ENCODE measurements at places on chromosomes 12 and 14.

- no peak for DNase-seq
Observed at GRCh38 chr12:105927564-105927963, 211.2 kb downstream of the NUAK1 start.

DNA sequence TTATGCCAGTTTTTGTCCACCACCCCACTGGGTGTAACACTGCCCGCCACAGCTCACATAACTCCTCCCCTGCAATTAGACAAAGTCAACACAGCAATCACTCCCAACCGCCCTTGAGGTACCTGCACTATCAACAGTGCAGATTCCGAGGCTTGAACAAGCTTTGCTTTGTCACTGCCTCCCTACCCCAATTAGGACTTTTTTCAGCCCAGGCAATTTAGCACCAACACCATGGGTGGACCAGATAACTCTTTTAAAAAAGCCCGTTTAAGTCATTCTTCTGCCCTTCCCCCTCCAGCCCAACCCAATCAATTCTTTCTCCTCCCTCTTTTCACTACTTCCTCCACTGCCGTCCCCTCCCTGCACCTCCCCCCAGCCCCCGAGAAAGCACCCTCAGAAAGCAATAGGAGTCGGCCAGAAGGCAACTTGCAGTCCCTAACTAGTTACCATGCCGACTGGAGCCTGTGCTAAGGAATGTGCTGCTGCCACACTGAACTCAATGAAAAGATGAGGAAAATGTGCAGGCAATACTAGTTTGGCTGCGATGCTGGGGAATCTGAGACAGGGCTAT is 45.7 kb upstream of the OTX2 start:
- DNase-seq: peak; percentile 93

DNA sequence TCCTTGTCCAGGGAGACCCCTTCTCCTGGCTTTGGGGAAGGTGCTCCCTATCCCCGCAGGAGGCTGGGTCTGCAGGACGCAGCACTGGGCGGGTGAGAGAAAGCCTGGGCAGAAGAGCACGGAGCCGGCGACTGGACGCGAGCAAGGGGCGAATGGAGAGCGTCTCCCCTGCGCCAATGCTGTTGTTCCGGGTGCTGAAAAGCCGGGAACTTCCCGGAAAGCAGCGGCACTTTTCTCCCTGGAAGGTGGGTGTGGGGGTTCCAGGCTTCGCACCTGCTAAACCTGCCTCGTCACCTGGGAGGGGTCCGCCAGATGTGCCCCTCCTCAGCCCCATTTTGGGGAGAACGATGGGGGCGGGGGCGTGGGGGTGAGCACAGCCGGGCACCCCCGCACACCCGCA is 417.1 kb upstream of the TMTC1 start:
- DNase-seq: peak; percentile 45

DNA sequence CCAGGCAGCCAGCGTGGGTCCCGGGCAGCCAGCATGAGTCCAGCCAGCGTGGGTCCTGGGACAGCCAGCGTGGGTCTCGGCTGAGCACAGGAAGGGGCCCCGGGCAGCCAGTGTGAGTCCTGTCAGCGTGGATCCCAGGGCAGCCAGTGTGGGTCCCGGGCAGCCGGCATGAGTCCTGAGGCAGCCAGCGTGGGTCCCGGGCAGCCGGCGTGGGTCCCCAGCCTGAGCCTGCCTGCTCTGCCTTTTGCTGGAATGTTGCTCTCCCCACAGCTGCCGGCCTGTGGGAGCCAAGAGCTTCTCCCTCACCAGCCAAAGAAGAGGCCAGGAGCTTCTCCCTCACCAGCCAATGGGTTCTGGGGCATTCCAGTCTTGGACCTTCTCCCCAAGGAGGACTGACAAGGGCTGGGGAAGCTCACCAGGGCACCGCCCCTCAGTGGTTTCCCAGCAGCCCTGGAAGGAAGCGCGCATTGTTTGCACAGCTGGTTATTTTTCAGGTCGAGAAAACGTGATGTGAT is 15.0 kb upstream of the RFLNA start:
- DNase-seq: no peak

DNA sequence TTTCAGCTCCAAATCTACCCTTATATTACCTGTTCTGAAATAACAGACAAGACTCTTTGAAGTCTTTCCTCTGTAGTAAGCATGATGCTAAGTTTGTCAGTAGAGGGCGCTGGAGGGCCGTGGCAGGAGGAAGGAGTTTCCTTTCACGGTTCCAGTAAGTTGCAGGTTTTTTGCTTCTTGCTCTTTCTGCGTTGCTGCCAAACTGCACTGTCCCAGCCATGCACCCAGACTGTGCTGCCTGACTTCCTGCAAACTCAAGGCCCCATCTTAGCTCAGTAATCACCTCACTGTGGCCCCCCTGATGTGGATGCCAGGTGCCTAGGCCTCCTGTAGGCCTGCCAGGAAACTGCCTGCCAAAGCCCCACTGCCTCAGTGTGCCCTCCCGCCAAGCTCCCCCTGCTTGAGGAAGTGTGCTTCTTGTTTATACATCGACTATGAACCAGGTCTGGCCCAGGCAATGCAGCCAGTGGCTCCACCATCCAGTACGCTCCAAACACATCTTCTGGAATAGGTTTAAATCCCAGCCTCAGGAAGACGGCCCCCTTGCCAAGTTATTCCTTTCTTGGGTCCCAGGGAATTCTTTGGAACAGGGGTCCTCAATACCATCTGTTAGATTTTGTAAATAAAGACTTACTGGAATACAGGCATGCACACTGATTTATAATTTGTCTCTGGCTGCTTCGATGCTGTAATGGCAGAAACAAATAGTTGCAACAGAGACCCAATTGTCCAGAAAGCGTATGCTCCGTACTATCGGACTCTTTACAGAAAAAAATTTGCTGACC is 193.7 kb upstream of the LRIG3 start:
- peak; percentile 81 for DNase-seq

- no peak for DNase-seq
Observed at GRCh38 chr12:22103418-22103817, 57.4 kb downstream of the CMAS start.

DNA sequence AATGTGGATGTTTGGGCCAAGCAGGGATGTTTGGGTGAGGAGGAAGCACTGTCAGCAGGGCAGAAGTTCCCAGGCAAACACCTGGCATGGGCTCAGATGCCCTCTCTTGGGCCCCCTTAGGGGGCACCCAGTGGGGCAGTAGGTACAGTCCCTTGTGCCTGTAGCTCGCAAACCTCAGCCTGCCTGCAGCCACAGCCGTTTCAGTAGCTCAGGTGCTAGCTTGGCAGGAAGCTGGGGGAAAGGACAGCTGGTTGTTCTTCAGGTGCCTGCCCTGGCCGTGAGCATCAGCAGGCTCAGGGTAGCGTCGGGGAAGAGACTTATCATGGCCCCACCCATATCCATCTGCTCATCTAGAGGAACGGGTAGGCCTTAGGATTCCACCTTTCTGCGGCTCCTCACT is 67.5 kb downstream of the B4GALNT3 start:
- no peak for DNase-seq

- no peak for DNase-seq
Observed at GRCh38 chr12:89135976-89136634, 216.2 kb downstream of the DUSP6 start.

DNA sequence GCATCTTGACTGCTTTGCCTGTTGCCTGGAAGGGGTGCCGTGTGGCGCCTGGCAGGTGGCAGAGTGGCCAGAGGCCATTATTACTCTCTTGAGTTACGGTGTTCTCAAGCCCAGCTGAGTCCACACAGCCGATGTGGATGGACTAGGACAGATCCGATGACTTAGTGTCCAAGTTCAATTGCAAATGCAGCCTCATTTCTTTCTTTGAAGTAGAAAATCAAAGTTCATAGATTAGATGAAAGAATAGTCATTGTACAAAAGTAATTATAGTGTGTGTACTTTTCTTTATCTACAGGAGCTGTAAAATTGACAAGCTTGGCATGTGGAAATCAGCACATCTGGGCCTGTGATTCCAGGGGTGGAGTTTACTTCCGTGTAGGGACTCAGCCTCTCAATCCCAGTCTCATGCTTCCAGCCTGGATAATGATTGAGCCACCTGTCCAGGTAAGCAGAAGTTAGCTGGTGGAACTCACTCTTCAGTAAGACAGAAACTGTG is 44.7 kb downstream of the ANKRD9 start:
- DNase-seq: no peak

- peak; percentile 24 for DNase-seq
Observed at GRCh38 chr14:77641534-77642341, 25.3 kb upstream of the SPTLC2 start.

DNA sequence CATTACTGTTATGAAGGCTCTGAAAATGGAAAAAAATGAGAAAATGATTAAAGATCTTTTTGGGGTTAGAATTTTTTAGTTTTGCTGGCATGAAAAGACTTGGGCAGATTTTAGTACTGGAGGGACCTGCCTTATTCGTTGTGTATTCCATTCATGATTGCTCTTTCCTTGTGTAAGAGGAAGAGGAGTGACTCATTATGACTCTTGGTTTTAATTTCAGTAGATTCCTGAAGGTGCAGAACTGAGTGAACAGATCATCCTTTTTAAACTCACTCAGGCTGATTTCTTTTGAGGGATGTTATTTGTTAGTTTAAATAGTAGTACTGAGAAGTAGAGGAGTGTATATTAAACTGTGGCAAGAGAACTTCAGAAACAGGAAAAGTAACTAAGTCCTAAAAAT is 41.6 kb downstream of the AKAP6 start:
- DNase-seq: no peak

GRCh38 chr14:103576371-103577024 is 13.7 kb downstream of the COA8 start:
- DNase-seq: peak; percentile 85

DNA sequence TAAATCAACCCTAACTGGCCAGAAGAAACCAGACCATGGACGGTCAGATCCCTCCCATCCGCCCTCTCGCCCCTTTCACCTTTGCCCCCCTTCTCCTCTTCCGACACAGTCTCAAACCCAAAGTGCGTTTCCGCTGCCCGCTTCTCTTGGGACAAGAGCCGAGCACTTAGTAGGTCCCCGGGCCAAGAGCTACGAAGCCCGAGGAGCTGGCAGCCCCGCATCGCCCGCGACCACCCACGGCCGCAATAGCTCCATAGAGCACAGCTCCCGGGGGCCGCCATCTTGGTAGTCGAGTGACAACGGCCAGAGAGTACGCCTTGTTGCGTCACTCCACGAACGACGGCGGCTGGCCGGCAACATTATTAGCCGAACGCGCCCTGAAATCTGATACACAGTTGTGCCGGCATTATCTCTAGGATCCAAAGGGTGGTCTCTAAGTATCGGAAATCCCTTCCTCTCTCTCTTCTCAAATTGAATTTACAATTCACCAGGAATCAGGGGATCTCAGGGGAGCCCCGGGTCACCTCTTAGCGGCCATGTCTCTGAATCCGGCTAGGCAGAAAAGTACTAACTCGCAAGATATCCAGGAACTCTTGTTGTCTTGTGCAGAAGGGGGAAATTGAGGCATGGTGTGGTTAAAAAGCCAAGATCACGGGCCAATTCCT is at the start of gene COQ5:
COQ5 (minus strand) TSS at position 298 of the 665 bp plus-strand sequence; CDS start at position 281, 17 bp downstream.
- peak; percentile 91 for DNase-seq

GRCh38 chr14:99971941-99972747 is 93.1 kb upstream of the EVL start:
- peak; percentile 61 for DNase-seq

DNA sequence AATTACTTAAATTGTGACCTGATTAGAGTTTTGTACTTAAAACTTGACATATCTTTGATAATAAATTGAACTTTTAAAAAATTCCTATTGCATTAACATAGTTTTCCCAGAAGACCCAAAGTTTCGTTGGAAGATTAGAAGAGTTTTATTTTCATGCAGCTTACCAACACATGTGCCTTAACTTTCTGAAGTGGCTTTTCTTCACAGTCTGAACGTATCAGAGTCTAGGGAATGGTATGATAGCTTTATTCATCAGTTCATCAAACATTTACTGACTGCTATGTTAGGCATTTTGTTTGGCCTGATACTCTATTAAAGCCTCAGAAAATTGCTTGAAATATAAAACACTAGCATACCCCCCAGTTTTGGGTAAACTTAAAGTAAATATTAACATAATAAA is 65.2 kb downstream of the MARK3 start:
- DNase-seq: no peak

DNA sequence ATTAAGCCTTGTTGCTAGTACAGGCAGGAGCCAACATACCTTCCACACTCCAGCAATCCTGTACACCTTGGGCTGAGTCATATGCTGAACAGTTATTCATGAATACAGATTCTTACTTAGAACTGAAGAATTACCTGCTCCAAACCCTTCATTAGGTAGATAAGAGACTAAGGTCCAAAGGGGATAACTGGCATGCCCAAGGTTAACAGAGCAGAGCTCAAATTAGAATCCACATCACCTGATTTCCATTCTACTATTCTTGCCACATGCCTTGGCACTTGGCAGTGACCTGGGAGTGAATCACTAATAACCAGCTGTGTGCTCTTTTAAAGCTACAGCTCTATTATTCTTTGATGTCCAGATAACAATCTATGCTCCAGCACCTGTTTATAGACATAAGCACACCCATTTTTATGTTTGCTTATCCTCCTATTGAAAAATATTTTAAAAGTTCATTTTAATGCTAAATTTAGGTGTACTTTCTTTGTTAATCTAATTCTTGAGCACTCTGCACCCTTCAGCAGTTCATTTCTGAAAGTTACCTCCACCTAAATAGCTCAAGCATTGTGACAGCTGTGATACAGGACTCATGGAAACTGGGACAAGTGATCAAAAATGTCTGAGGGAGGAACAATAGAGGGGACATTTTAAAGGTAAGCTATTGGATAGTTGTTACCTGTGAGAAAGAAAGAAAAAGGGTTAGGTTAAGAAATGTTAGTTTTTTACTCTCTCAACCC is 19.4 kb downstream of the LPCAT3 start:
- no peak for DNase-seq

DNA sequence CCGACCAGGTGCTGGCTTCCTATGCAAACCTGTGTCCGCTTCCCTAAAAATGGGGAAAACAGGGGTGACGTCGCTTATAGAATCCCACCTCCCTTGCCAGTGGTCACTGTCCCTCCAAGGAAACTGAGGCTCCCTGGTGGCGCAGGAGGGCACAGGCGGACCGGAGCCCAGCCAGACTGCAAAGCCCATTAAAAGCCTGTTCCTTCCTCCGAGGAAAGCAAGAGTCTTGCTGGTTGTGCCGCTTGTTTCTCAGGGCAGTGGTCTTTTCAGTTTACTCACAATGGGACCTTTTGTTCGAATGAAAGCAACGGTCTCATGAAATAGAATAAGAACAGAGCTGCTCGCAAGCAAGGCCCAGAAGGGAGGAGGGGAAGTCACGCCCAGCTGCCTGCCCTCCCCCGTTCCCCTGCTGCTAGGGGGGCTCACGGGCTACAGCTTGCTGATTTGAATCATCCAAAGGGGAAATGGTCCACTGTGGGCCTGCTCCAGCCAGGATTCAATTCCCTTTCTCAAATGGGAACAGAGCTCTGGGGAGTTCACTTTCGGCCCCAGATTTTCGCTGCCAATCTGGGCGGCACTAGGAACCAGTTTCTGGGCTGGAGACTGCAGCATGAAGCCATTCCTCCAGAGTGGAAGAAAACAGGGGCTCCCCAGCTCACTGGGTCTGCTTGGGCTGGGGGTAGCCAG is 4.6 kb upstream of the SELPLG start:
- DNase-seq: peak; percentile 79

DNA sequence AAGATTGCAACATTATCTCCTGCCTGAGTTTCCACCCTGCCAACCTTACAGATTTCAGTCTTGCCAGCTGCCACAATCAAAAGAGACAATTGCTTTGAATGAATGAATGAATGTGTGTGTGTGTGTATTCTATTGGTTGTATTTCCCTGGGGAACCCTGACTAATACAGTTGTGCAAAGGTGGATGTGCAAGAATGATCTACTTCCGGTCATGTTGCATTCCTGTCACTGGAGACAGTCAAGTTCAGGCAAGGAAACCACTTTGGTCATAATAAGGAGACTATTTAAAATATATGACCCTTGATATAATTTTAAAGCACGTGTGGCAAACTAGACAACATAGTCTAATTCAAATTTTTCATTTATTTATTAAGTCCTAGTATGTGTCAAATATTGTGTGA is 13.1 kb downstream of the RERG start:
- DNase-seq: no peak

GRCh38 chr12:116090516-116090915 is 187.0 kb downstream of the MED13L start:
- DNase-seq: no peak
